ENCODE measurements at places on chromosomes 4 and X.

GRCh38 chr4:48914311-48914710, 7.7 kb upstream of the OCIAD2 start:
- DNase-seq, result peak; percentile 38

- DNase-seq, result peak; percentile 3
Observed at GRCh38 chrX:111375747-111376146, 36.2 kb downstream of the DCX start.

DNA sequence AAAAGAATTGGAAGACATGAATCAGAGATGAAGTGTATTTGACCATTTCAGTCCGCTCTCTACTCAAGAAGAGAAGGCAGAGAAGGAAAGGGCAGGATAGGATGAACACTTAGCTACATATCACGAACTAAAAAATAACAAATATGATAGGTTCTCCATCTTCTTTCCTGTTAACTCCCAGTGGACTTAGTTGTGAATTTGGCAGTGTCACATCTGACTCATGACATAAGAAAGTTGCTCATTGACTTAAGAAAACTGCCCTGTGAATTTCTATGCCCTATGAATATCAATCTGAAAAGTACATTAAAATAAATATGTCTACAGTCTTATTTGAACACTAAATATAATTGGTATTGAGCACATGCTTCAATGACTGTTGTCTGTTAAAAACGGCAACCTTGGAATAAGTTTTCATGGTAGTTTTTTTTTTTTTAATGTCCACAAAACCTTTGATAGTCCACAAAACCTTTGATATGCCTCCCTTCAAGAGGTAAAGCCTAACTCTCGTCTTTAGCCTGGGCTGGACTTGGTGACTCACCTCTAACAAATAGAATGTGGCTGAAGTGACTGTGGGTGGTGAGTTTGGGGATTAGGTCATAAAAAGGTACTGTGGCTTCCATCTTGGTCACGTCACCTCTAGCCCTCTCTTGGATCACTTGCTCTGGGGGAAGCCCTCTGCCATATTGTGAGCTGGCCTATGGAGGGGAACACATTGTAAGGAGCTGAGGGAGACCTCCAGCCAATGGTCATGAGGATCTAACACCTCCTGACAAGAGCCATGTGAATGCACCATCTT, 184.7 kb upstream of the S100G start:
- peak; percentile 39 for DNase-seq

DNA sequence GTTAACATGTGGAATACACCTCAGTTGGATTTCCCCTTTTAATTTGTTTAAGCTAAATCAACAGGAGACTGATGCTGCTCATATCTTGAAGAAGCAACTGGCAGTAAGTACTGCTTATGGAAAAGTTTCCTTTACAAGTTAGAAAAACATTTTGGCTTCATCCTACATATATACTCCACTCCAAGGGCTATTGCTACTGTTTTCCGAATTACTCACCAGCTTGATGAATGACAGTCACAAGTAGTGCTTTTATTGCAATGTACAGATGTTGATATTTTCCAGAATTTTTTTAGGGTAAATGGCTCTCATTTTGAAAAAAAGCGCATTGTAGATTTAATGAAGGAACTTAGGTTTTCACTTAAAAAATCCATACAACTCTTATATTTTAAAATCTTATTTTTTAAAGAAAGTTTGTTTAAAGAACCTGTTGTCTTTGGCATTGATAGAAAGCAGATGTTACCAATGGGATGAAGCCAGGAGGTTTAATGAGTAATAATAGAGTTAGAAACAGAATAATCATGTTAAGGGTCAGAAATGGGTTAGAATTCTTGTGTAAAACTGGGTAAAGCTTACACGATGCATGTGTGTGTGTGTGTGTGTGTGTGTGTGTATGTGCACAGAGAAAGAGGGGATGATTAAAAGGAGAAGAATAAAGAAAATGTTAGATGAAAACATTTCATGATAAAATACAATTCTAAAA, 272.9 kb downstream of the CFAP299 start:
- DNase-seq, result peak; percentile 56

GRCh38 chrX:151402719-151403390, 5.8 kb downstream of the VMA21 start:
- no peak for DNase-seq

- no peak for DNase-seq
Observed at GRCh38 chrX:14361435-14361834, 167.9 kb upstream of the GLRA2 start.
